ENCODE measurements at places on chromosomes 1 and 21. TPM values are rescaled to one million over a fixed set of nuclear protein-coding genes. Genes with fewer than 3 reads are reported as not detected.
A peak's percentile ranks its signal among the peaks of the same experiment; 100 is the strongest.

GRCh38 chr1:239976130-239976968 lies 115.3 kb upstream of the FMN2 start:
- DNase-seq: peak; percentile 52

DNA sequence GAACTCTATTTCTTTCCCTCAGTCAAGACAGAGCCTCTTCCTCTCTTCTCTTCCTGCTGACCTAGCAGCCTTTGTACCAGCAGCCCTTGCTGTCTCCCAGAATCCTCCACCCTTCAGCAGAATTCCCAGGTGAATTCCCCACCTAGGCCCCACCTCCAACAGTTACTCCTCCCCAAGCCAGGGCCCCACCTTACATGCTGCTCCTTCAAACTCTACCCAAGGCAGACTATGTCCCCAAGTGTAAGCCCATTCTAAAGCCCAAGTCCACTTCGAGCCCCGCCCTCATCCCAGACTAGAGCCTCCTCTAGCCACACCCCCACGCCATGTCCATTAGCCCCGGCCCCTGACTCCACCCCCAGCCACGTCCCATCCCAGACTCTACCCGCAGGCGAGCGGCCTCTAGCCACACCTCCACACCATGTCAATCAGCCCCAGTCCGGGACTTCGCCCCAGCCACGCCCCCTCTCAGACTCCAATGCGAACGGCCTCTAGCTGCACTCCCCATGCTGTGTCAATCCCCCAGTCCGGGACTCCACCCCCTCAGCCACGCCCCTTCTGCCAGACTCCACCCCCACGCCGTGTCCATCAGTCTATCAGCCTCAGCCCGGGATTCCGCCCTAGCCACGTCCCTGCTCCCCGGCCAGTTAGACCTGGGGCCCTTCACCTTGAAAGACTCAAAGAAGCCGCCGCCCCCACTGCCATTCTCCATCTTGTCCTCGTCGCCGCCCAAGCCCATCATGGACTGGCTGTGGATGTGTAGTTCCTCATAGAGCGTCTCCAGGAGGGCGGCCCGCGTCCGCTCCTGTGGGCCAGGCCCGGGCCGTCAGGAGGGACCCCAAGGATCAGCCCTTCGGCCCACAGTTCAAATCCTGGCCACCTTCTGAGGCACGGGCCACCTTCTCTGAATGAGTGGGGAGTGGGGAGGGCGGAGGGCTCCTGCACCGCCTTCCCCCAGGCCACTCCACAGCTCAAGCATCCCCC lies 61.3 kb downstream of the RAP1GAP start:
- DNase-seq: peak; percentile 69

- no peak for DNase-seq
Observed at GRCh38 chr1:213617133-213617532, 370.6 kb upstream of the PROX1 start.

- DNase-seq: no peak
Observed at GRCh38 chr1:75989121-75989520, 56.9 kb upstream of the ASB17 start.

- DNase-seq: peak; percentile 72
Observed at GRCh38 chr1:48817505-48818114, 40.9 kb upstream of the BEND5 start.

GRCh38 chr21:25788677-25789076 lies 53.9 kb downstream of the GABPA start:
- no peak for DNase-seq

- no peak for DNase-seq
Observed at GRCh38 chr21:15986277-15986676, 256.5 kb downstream of the USP25 start.

DNA sequence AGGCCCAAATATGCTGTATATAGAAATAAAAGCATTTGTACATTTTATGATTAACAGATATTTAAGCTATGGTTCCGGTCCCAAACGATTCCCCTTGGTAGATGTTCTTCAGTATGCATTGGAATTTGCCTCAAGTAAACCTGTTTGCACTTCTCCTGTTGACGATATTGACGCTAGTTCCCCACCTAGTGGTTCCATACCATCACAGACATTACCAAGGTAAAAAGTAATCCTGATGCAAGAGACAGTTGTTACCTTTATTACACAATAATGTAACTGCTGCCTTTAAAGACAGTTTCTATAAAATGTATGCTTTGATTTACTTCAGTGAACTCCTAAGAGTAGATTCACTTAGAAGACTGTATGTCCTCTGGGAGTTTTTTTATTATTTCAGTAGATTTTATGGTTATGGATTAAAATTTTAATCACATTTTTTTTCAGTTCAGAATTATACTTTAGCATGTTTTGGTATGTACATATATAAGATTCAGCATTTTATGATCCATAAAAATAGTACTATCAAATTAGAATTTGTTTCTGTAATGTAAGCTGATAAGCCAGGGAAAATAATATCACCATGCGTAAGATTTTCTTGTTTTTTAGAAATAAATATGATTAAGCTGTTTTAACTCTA lies 96.5 kb downstream of the USP25 start:
- DNase-seq: no peak

- no peak for DNase-seq
Observed at GRCh38 chr1:54995835-54996234, 2.9 kb upstream of the BSND start.

- no peak for DNase-seq
Observed at GRCh38 chr21:19440792-19441655, 1037.4 kb upstream of the TMPRSS15 start.

- DNase-seq: no peak
Observed at GRCh38 chr1:192967211-192967877, 91.8 kb downstream of the UCHL5 start.

- DNase-seq: no peak
Observed at GRCh38 chr1:154353460-154353904, 28.2 kb downstream of the ATP8B2 start.

DNA sequence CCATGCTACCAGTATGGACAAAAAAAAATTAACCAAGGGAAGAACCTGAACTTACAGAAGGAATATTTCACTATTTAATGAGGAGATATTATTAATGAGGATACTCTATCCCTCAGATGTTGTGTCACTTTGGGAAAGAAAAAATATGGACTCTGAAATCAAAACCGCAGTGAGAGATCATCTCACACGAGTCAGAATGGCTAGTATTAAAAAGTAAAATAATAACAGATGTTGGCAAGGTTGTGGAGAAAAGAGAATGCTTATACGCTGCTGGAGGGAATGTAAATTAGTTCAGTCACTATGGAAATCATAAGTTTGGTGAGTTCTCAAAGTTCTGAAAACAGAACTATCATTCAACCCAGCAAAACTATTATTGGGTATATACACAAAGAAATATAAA lies 30.9 kb downstream of the TNFSF4 start:
- DNase-seq: no peak

- no peak for DNase-seq
Observed at GRCh38 chr1:30904962-30905335, 3.6 kb downstream of the SDC3 start.

DNA sequence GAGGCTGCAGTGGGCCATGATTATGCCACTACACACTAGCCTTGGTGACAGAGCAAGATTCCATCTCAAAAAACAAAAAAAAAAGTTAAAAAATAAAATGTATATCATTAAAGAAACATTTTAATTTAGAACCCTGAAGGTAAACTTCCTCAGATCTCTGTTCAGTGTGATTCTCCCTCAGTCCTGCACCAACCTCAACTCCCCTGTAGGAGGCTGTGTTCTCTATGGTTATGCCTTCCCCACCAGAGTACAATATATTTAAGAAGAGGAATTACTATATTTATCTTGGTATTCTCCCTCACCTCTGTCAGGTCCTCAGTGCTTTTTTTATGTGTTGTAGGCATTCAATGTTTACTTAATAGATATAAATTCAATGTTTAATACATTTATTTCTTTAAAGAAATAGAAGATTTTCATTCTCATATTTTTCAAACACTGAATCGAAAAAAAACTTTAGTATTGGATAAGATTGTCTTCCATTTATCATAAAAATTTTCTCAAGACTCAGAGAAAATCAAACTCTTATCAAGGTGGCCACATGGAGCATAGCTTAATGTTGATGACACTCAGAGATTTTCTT lies 4.8 kb upstream of the LRRC8B start:
- no peak for DNase-seq

- peak; percentile 24 for DNase-seq
Observed at GRCh38 chr1:222754366-222755139, 17.6 kb downstream of the FAM177B start.

- DNase-seq: no peak
Observed at GRCh38 chr1:165137551-165138316, 218.8 kb downstream of the LMX1A start.

DNA sequence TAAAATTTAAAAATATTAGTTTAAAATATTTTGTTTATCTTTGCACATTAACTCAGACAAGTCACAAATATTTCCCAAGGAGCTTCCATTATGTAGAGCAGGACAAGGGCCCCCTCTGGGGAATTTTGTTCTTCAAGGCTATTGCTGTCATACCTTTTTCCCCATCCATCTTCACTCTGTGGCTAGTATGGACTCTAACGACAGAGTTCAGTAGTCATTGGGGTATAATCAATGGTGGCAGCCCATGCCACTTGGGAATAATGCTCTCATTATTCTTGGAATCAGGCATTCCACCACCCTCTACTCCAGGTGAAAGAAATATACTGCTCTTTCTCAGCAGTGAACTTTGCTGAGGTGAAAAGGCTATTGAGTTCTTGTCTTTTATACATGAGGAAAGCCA lies 38.5 kb upstream of the ERO1B start:
- no peak for DNase-seq

- DNase-seq: no peak
Observed at GRCh38 chr1:53321366-53321765, 6.5 kb downstream of the LRP8 start.

DNA sequence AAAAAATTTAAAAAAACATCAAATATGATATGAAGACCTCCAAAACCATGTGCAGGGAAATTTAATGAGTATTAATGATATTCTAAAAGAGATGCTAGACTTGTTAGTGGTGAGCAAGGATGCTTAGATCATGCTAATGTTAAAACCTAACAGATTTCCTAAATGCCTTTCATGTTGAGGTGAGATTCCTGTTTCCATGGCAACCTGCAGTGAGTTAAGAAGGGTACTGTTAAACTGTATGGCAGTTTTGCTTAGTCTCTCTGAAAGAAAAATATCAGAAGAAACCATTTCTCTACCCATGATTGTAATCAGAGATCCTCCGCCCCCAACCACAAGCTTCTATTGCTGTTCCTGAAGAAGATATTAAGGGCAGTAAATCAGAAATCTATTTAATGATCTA lies 321.6 kb upstream of the LRRC7 start:
- DNase-seq: no peak

DNA sequence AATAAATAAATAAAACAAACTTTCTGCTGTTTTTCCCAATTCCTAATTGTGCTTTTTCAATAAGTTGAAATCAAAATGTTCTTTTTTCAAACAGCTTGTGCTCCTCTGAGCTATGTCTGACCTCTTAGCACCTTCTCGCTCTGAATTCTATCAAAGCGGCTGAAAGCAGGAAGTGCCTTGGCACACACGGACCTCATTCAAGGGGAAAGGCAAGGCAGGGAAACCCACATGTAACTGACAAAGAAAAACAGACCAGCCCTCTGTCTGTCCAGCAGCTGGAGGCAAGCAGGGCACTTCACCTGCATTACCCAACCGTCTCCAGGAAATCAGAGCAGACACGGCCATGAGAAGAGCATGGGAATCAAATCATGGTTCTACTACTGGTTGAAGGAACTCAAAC lies 56.7 kb downstream of the PLPP3 start:
- no peak for DNase-seq

GRCh38 chr1:203244776-203245175 lies 15.3 kb upstream of the CHIT1 start:
- no peak for DNase-seq

- DNase-seq: no peak
Observed at GRCh38 chr1:199098468-199098867, 459.6 kb downstream of the PTPRC start.

- DNase-seq: no peak
Observed at GRCh38 chr1:93567255-93567918, 114.2 kb downstream of the BCAR3 start.

GRCh38 chr1:36796733-36797132 lies 237.6 kb downstream of the GRIK3 start:
- DNase-seq: no peak

DNA sequence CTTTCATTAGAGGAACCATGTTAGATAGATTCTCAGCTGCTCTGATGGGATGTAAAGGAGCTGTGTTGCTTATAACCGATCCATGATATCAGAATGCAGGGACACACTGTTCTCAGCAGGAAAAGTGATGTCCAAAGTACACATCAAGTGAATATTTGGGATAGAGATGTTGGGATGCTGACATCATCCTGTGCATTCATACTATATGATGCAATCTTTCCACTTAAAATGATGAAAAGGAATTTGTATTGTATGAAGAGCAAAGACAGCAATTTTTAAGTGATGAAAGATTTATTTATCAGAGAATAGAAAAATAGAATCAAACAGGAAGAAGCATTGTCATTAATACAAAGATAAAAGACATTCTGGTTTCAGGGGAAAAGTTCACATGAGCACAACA lies 110.1 kb downstream of the ERG start:
- no peak for DNase-seq

- DNase-seq: no peak
Observed at GRCh38 chr1:231203259-231204057, 37.6 kb upstream of the GNPAT start.

- no peak for DNase-seq
Observed at GRCh38 chr1:44499306-44499705, 94.3 kb downstream of the RNF220 start.

GRCh38 chr1:211376807-211377470 lies 50.3 kb downstream of the TRAF5 start:
- DNase-seq: no peak

SPRR2D gene
- 0.27 TPM for polyA plus RNA-seq

TMCO4 gene
- polyA plus RNA-seq: 14.4 TPM

HMCN1 gene
- polyA plus RNA-seq: 26.6 TPM

AMY1A gene
- polyA plus RNA-seq: not detected

SH2D1B gene
- polyA plus RNA-seq: 0.40 TPM

LAPTM5 gene
- polyA plus RNA-seq: 103 TPM

MTARC2 gene
- polyA plus RNA-seq: 17.4 TPM

ZNF683 gene
- polyA plus RNA-seq: 0.15 TPM

CTH gene
- 10.3 TPM for polyA plus RNA-seq

RCOR3 gene
- polyA plus RNA-seq: 38.8 TPM

SIKE1 gene
- polyA plus RNA-seq: 12.4 TPM

MMEL1 gene
- polyA plus RNA-seq: 1.1 TPM

KCNN3 gene
- polyA plus RNA-seq: 6.1 TPM

CLCNKA gene
- polyA plus RNA-seq: 0.08 TPM

SLAMF6 gene
- 0.24 TPM for polyA plus RNA-seq

RGS1 gene
- 11.8 TPM for polyA plus RNA-seq

GDAP2 gene
- polyA plus RNA-seq: 12.2 TPM

Measured in ovary (tissue), 10 donors.